Stimulated activated CD4-positive, alpha-beta T cell treated with anti-CD3 and anti-CD28 coated beads, Interleukin-2, amount 100 ng/mL, for 24 hours (primary cell): ENCODE measurements at places on chromosomes 1 and 21.
A peak's percentile ranks its signal among the peaks of the same experiment; 100 is the strongest.

GRCh38 chr1:26434161-26434752 lies 2.1 kb downstream of the DHDDS start:
- no peak for DNase-seq

DNA sequence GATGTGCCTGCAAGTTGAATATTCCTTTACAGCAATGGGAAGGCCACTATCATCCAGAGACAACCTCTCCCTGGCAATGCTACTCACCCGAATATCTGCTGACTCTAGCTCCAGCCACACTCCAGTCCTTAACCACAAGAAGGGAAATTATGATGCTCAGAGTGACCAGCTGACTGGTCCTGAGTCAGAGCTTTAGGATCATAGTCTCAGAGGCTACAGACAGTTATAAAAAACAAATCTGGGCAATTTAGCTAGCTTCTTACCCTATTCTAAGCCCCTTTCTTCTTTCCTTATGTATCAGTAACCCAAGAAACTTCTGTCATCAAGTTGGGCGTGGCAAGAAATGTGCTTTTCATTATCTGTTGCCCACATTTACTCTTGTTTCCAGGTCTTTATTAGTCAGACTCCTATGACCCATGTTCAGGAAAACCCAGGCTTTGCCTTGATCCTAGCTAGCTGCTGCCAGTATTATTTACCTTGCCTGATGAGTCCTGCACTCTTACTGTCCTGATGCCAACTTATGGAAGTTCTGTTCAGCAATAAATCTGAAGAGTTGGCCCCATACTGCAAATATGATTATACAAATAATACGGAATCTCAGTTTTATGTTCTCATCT lies 207.0 kb downstream of the TTLL7 start:
- no peak for DNase-seq

DNA sequence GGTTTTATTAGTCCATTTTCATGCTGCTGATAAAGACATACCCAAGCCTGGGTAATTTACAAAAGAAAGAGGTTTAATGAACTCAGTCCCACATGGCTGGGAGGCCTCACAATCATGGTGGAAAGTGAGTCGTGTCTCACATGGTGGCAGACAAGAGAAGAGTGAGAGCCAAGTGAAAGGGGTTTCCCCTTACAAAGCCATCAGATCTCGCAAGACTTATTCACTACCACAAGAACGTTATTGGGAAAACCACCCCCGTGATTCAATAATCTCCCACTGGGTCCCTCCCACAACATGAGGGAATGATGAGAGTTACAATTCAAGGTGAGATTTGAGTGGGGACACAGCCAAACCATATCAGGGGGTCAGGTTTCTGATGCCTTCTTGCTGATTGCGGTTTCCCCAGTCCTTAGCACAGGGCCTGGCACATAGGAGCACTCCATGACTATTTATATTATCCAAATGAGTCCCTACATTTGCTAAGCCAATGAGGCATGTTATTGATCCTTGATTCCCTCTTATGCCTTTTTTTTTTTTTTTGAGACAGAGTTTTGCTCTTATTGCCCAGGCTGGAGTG lies 35.3 kb upstream of the PAXBP1 start:
- peak; percentile 49 for DNase-seq

- DNase-seq, result no peak
Measured at GRCh38 chr1:79322511-79323027, 316.0 kb upstream of the ADGRL4 start.

- no peak for DNase-seq
Measured at GRCh38 chr1:20719871-20720620, 2.2 kb upstream of the KIF17 start.

DNA sequence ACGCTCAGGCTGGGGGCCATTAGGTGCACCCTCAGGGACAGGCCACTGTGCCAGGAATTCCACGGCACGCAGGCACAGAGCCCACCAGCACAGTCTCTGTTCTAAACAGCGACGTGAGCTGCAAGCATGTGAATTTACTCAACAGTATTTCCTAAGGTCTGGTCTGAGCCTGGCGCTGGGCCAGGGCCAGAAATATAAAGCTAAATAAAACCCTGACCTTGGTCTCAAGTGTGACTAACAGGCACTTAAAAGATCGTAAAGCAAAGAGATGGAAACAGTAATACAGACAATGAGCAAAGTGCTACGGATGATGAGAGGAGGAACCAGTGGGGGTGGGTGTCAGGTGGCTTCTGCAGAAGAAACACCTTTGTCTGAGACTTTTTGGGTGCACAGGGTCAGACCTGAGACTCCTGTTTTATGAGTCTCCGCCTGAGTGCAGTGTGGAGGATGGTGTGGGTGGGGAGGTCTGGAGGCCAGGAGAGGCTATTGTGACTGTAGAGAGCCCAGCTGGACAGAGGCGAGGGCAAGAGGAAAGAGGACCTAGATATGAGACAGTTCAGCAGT lies 53.4 kb upstream of the EDN2 start:
- DNase-seq, result no peak

DNA sequence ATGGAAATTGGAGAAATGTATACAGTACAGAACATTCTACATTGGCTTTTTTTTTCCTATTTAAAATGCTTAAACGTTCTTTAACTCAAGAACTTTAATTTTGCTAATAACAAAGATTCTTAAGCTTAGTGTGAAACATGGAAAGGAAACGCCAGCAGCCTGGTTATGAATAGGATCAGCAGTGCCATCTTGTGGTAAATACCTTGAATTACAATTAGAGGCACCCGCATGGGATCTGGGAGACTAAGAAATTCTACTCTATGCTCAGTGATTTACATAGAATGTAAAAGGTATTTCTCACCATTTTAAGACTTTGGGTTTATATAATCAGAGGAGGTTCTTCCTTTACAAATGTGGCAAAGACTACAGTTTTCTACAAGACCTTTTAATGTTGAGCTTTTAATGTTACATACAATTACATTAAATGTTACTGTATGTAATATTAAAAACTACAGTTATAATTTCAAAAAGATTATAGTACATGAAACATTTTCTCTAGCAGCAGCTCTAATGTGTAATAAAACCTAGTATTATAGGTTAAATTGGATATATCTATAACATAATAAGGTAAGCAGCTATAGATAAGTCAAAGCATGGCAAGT lies 32.1 kb upstream of the APOBEC4 start:
- DNase-seq, result peak; percentile 21
